ENCODE measurements at places on chromosomes 7 and 10.

GRCh38 chr7:20438248-20438647 lies 107.5 kb downstream of the ITGB8 start:
- DNase-seq: no peak

- no peak for DNase-seq
Observed at GRCh38 chr7:105911961-105912575, 35.7 kb upstream of the ATXN7L1 start.

GRCh38 chr7:134419875-134420274 lies 39.0 kb downstream of the AKR1B1 start:
- no peak for DNase-seq

DNA sequence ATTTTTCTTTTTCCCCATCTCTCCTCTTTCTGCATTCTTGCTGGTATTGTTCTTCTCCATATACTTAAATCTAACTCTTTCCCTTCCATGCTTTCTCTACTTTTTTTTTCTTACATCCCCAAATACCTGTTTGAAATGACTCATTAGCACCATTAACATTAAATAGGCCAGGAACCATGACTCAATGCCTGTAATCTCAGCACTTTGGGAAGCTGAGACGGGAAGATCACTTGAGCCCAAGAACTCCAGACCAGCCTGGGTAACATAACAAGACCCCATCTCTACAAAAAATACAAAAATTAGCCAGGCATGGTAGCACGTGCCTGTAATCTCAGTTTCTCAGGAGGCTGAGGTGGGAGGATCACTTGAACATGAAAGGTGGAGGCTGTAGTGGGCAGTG lies 1026.8 kb downstream of the GATA3 start:
- DNase-seq: no peak

DNA sequence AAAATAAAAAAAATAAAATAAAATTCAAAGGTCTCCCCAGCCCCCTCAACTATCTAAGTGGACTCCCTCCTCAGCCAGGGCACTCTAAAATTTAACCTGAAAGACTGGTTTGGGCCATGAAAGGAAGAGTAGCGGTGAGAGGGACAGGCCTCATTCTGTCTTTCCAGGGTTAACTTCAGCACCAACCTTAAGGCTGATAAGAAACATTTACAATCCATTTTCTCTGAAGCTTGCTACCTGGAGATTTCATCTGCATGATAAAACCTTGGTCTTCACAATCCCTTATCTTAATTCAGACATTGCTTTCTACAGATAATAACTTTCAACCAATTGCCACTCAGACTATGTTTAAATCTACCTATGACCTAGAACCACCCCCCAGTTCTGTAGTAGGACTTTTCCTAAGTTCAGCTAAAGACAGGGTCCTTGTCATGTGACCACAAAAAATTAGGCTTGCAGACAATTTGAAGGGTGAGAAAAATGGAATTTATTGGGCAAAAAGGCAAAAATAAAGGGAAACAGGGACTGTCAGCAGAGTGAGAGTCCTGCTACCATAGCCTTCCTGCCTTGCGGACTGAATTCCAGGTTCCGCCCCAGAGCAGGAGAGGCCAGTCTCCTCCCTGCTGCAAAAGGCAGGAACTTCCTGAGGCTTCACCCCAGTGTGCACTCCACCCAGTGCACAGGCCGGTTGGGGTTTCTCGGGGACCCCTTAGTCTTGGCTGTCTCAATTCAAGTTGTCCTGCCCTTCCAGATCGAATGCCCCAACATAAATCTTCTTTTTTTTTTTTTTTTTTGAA lies 26.0 kb downstream of the AGK start:
- DNase-seq: no peak

DNA sequence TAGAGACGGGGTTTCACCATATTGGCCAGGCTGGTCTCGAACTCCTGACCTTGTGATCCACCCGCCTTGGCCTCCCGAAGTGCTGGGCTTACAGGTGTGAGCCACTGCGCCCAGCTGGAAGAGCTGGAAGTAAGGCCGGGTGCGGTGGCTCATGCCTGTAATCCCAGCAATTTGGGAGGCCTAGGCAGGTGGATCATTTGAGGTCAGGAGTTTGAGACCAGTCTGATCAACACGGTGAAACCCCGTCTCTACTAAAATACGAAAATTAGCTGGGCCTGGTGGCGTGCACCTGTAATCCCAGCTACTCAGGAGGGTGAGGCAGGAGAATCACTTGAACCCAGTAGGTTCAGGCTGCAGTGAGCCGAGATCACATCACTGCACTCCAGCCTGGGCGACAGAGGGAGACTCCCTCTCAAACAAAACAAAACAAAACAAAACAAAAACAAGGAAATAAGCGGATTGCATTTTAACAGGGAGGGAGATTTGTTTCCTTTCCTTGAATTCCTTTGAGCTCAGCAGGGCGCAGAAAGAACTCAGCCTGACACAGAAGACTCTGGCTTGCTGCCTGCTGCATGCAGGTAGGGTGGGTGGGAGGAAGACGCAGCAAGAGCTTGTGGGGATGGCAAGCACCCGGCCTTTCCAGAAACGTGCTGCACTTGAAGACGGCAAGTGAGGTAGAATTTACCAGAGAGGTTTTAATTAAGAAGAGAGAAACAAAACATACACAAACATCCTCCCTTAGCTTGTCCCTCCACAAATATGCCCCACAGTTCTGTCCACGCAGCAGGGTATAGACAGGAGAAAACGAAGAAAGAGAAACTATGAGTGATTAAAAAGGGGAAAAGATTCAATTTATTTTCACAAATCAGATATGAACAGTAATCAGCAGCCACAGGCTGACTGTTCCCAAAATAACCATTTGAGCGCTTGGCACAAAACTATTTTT lies 148.0 kb downstream of the RNF216 start:
- no peak for DNase-seq

DNA sequence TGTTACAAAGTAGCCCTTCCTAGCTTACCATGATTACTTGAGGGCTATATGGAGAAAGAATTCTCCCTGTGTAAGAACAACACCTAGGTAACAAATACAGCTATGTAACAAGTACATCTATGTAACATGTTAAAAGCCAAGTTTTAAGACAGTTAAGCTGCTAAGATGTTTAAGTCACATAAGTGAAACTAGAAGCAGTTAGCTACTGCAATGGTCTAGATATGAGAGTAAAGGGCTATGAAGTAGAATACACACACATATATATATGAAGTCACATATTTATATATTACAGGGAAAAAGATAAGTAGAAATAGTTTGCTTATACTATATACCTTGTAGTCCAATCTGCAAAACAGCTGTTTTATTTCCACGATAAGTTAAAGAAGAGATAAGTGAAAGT lies 14.4 kb downstream of the POT1 start:
- no peak for DNase-seq

- no peak for DNase-seq
Observed at GRCh38 chr7:105638902-105639495, 57.7 kb upstream of the EFCAB10 start.

DNA sequence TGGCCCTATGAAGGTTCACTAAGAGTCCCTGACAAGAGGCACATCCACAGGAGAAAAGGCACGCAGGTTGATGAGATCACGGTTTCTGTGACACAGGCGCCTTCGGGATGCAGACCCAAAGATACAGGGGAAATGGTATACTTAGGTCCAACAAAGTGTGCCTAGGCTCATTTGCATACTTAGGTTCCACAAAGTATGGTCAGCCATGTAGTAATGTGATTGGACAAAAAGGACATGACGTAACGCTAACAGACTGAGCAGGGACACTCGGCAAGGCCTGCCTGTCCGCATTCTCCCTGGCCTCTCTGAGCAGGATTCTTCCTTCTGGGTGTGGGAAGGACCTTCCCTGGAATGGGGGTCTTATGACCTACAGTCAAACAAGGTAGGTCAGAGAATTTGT lies 190.6 kb downstream of the CELF2 start:
- DNase-seq: no peak

GRCh38 chr10:119341459-119342301 lies 134.3 kb downstream of the GRK5 start:
- no peak for DNase-seq

- no peak for DNase-seq
Observed at GRCh38 chr10:49690698-49691356, 11.4 kb downstream of the C10orf53 start.

- DNase-seq: no peak
Observed at GRCh38 chr7:70681469-70682350, 450.2 kb upstream of the GALNT17 start.

DNA sequence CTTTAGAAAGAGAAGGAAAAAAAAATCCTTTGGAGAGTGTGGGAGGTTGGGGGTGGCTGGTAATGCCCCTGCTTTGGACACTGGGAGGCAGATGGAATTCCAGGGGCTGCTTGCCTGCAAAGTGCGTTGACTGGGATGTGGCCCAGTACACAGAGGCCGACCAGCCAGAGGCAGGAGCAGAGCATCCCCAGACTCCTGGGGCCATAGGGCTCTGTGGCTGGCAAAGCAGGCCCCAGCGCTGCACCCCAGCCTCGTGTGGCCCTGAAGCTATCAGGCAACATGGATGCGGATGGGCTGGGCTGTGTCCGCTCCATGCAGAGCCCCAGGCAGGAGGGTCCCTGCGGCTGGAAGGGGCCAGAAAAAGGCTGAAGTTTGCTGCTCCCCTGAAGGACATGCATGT lies 361.6 kb upstream of the FZD8 start:
- DNase-seq: no peak

- DNase-seq: no peak
Observed at GRCh38 chr7:77537778-77538280, 734 bp downstream of the PTPN12 start.

GRCh38 chr7:99308461-99309074 lies 17.1 kb upstream of the ARPC1A start:
- DNase-seq: no peak

- DNase-seq: no peak
Observed at GRCh38 chr7:70486977-70487376, 645.0 kb upstream of the GALNT17 start.

DNA sequence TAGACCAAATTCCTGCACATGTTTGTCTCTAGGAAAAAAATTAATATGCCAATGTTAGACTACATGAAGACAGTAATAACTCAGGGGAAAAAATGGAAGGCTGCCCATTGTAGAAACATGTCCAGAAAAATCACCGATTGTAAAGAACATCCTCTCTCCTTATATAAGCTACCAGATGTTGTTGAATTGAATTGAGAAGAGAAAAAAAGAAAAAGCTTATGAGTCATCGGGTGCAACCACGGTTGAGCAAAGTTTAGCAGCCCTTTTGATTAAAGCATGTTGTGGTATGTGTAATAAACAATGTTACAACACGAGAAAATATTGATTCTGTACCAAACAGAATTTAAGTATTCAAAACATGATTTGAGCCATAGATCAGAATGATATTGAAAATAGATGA lies 102.3 kb upstream of the ARHGAP21 start:
- DNase-seq: no peak

GRCh38 chr7:24835643-24836042 lies 78.4 kb upstream of the GSDME start:
- DNase-seq: no peak

- DNase-seq: no peak
Observed at GRCh38 chr10:62904281-62904875, 88.2 kb upstream of the EGR2 start.

DNA sequence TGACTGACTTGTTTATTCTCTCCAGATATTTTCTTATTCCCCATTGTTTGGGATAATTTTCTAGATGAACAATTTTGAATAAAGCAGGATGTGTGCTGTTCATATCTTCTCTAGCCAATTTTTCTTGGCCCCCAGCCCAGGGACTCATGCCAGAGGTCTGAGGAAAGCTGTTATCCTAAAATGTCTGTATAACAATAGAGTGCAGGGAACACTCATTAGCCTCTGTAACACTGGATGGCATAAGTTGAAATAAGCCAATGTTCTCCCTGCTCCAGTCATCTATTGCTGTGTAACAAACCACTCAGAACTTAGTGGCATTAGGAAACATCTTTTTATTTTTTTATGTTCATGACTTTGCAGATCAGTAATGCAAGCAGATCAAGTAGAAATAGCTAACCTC lies 121.7 kb upstream of the TRIM24 start:
- no peak for DNase-seq

GRCh38 chr7:12923971-12924370 lies 236.5 kb downstream of the ARL4A start:
- DNase-seq: no peak

DNA sequence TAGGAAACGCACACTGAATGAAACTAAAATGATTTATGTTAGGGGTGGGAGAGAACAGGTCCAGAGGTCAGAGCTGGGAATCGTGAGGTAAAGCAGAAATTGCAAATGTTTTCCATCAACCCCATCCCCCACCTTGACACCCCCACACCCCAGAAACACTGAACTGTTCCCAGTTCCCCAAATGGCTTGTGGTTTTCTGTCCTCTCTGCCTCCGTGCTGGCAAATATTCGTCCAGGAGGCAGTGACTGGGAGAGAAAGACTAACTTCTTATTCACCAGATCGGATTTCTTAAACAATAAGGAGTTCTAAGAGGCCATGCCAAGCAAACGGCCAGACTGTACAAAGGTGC lies 730 bp upstream of the RASSF4 start:
- no peak for DNase-seq

- DNase-seq: no peak
Observed at GRCh38 chr10:93074597-93075368, 1.1 kb downstream of the CYP26A1 start.

DNA sequence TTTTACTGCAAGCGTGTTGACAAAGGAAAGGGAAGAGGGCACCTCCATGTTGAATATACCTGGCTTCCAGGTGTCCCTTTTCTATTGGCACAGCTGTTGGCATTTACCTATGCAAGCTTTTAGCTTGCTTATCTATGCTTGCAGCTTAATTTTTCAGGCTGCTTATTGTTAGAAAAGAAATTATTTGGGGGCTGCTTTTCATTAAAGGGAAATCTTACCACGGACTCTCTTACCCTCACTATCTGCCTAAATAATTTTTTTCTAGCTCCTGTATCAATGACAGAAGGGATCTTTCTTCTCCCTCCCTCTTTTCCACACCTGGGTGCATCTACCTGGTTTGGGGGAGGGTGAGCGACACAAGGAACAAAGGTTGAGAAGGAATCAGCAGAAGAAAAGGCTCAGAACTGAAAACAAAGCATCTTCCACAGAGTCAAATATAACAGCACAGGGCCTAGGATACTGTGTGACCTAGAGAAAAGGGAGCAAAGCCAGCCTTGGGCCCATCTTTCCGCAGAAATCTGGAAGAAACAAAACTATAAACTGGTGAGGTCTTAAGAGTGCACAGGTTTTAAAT lies 15.2 kb upstream of the GJC3 start:
- no peak for DNase-seq

- no peak for DNase-seq
Observed at GRCh38 chr10:108421266-108421665, 1256.8 kb upstream of the SORCS1 start.

GRCh38 chr10:69742928-69743602 lies 58.6 kb upstream of the COL13A1 start:
- DNase-seq: no peak

- no peak for DNase-seq
Observed at GRCh38 chr7:149732111-149732561, 41.3 kb downstream of the ZNF467 start.

- DNase-seq: no peak
Observed at GRCh38 chr7:123649964-123650363, 5.7 kb upstream of the LMOD2 start.

DNA sequence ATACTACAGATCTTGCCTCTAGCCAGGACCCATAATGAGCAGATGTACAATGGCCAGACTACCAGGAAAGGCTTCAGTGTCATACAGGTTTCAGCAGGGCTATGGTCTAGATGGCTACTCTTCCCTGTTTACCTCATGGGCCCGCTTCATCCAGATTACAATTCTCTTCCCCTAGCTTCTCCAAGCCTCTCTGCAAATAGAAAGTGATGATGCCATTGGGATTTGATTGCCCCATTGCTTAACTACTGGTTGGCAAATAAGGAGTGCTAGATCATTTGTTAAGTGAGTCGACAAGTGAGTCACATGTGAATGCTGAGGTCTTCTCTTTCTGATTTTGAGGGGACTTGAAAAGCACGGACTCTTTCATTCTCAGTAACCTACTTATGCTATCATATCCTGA lies 361.5 kb upstream of the LRRTM3 start:
- no peak for DNase-seq

GRCh38 chr7:43592326-43592725 lies 9.4 kb downstream of the STK17A start:
- DNase-seq: no peak

Measured in esophagus squamous epithelium (tissue), 5 donors.